ENCODE measurements at places on chromosomes 6 and 20.

- no peak for DNase-seq
Observed at GRCh38 chr6:52545406-52546119, 31.3 kb downstream of the TRAM2 start.

DNA sequence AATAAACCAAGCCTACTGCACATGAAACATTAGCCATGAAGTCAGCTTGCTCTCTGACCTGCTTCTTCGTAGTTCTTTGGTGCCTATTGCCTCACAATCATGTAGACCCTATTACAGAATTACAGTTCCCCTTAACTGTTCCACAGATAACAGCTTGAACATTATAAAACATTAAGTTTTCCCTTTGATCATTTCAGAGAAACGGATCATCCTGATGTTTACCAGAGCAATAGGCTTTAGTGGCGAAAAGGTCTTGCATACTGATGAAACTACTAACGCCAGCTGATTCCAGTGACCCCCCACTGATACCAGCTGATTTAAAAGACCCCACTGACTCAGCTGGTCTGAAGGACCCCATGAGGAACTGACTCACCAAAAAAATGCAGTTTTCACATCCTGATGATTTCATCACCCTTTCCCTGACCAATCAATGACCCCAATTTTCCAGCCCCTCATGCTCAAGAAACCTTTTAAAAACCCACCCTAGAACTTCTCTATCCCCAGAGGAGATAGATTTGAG is 39.4 kb upstream of the MLIP start:
- no peak for DNase-seq

DNA sequence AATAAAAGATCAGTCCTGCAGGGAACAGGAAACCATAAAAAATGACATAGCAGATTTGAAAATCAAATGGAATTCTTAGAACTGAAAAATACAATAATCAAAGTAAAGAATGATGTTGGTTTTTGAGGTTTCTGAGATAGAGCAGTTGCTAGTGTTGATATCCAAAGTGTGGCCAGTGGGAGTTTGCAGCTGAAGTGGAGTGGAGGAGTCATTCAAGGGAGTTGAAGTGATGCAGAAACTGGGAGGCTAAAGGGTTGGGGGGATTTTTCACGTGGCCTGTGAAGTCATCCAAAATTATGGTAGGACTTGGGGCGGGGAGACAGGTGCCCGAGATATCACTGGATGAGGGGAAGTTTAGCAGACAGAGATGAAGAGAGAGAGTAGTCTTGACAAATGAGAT is 123.6 kb downstream of the CDC5L start:
- no peak for DNase-seq

DNA sequence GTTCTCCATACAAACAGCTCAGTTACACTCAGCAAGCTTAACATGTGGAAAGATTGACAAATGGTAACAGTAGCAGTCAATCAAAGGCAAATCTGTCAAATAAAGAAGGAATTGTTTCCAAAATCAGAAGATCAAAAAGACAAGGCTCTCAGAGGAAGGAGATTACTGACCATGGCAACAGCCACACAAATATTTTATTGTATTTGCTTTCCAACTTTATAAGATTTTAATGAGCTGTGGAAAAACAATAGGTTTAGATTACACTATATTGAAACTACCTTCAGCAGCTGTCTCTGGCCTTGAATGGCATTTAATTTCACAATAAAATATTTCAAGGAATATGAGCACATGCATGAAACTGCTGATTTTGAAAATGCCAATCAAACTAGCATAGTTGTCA is 1143.9 kb upstream of the GJE1 start:
- DNase-seq: no peak

DNA sequence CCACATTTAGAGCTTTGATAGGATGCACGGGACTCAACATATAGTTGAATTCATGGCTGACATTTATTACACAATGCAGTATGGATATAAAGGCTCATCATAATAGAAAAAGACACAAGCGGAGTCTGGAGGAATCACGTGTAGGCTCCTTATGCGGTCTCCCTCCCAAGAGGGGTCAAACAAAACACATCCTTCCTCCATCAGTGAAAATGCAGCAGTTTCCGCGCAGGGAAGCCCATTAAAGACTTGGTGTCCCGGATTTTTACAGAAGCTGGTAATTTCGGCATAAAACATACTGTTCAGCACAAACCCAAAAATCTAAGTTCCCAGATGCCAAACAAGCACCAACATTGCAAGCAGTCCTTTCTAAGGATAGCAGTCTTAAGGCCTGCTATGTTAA is 1.1 kb downstream of the USP45 start:
- DNase-seq: no peak

GRCh38 chr6:84521511-84521910 is 242.9 kb downstream of the TBX18 start:
- DNase-seq: no peak

- DNase-seq: peak; percentile 66
Observed at GRCh38 chr20:1330075-1330830, 1.3 kb upstream of the SDCBP2 start.

DNA sequence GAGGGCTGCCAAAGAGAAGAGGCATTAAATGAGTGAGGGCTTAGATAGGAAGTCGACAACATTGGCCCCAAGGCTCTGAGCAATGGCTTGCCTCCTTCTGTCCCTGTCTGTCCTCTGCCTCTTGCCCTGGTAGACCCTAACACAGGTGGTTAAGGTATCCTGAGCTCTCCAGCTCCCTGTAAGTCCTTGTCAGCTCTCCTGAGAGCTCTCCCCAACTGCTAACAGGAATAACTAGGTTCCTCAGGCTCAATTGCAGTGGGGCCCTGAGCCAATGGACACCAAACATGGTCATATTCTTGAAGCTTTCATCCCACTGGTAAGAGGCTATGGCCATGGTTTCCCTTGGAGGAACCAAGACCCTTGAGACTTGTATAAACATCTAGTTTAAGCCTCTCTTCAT is 5.0 kb upstream of the CPNE1 start:
- no peak for DNase-seq

DNA sequence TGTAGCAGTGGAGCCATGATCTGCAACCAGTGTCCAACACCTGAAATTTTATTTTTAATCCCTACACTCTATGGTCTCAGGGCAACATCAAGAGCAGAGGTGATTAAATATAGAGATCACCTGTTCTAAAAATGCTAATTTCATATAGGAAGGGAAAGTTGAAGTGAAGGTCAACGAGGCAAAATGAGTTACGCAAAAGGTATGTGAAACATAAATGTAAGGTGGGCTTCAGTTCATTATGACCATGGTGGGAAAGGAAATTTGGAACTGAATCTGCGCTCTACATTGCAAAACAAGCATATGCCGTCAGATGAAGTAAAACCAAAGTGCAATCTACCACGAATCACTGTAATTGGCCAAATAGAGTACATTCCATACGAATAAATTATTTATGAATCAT is 35.2 kb upstream of the STMND1 start:
- DNase-seq: no peak

DNA sequence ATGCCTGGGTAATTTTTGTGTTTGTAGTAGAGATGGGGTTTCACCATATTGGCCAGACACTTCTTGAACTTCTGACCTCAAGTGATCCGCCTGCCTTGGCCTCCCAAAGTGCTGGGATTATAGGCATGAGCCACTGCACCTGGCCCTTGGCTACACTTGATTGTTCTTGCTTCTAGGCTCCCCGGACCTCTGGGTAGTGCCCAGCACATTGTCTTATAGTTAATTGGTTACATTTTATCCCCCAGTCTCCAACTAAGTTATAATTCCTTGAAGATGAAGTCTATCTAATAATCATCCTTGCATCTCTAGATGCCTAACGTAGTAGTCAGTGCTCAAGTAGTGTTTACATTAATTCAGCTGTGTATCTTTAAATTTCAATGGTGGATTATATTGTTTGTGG is 11.8 kb downstream of the SMPDL3A start:
- DNase-seq: no peak

GRCh38 chr20:41717483-41717882 is 99.3 kb upstream of the CHD6 start:
- no peak for DNase-seq

DNA sequence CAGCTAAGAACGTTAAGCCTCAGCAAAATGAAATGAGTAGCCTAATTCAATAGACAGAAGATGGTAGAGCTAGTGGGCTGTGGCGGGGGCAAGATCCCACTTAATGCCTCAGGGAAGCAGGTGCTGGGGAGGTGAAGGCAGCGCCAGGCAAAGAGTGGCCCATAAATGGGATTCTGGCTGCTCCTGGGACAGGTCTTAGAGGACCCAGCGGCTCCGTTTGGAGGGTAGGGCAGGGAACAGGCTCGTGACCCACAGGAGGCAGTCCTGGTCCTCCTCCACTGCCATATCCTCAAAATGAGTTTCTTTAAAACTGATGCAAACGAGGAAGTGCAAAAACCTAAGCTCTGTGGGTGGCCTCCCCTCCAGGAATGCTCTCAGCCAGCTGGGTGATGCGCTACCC is 32.7 kb downstream of the SAYSD1 start:
- DNase-seq: no peak

DNA sequence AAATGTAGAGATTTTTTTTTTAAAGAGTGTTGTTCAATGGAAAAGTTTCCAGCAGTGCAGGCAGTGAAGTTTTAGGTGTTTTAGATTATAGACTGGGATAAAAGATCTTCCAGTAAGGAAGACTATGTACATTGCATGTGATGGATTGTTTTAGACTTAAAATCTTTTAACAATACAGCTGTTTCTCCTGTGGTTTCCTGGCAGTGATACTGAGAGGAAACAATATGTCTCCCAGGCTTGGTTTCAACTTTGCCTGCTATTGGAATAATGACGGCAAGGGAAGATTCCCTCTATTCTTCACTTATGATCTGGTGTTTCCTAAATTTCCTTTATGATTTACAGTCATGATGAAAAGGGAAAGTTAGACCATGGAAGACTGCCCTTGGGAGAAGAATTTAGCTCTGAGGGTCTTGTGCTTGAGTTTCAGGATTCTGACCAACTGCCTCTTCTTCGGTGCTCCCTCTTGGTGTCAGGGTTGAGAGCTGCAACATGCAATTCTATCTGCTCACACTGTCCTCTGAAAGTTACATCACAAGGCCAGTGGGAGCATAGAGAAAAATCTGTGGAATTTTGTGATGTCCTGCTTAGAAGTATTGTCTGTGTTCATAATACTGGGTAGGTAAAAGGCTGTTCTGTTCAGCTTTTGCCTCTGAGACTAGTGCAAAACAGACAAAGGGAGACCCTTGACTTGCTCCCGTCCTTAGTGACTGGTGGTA is 262.8 kb upstream of the MAN1A1 start:
- no peak for DNase-seq

- peak; percentile 4 for DNase-seq
Observed at GRCh38 chr6:96704713-96705112, 132.6 kb downstream of the GPR63 start.

GRCh38 chr6:37059344-37060194 is 54.1 kb downstream of the FGD2 start:
- DNase-seq: no peak

DNA sequence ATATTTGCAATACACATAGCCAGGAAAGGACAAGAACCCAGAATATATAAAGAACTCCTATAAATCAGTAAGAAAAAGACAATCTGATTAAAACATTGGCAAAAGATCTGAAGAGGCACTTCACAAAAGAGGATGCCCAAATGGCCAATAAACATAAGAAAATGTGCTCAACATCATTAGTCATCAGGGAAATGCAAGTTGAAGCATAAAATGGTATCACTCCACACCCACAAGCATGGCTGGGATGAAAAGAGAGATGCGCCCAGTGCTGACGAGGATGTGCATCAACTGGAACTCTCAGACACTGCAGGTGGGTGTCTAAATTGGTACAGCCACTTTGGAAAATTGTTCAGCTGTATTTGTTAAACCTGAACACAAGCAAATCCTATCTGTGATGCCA is 42.4 kb upstream of the MLN start:
- DNase-seq: no peak

- DNase-seq: no peak
Observed at GRCh38 chr6:15431762-15432483, 186.1 kb downstream of the JARID2 start.

DNA sequence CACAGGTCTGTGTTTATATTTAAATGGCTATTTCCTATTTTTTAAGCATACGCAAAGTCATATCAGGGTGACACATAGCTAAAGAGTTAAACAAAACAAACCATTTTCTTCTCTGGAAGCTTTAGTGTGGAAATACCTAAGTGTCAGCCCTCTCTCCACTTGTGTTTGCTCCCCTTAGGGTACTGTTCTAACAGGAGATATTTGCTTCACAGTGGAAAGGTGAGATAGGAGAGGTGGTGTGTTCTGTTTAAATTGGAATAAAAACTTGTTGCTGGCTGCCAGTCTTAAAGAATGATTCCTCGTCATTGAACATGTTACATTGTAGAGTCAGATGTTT is 18.9 kb downstream of the PHACTR2 start:
- DNase-seq: no peak

DNA sequence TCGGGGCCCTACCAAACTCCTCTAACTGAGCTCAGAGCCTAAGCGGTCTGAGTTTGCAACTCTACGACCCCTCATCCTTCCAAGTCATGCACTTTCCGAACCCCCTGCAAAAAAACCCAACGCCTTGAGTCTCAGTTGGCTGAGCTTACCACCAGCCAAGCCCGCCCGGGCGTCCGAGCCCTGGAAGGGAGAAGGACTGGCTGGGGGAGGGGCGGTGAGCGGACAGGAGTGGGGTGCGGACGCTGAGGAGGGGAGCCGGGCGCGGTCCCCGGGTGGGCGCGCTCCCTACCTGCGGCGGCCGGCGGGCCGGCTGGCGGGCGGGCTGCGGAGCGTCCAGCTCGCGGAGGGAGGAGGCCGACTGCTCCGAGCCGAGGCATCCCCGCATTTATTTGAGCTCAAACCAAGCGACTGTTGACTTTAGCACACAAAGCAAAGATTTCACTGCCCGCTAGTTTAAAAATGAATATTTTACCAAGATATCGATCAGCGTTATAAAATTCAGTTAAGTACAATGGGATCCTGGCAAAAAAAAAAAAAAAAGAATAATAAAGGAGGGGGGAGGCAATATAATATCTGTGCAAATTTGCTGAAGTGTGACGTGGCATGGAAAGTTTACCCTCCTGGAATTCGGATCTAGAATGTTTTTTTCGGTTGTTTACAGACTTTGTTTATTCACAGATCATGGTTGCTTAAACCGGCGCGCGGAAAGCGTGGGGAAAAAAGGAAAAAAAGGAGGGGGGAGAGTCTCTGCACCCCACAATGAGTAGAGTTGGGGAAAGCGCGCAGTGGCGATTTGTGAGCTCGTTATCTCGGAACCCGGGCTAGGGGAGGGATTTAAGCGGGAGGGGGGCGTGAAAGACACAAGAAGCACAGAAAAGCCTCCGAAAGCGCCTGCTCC is 5.9 kb downstream of the FOXA2 start:
- DNase-seq: no peak

GRCh38 chr20:15610787-15611186 is 962.5 kb downstream of the KIF16B start:
- DNase-seq: no peak

- DNase-seq: peak; percentile 35
Observed at GRCh38 chr6:170279977-170280688, 10.7 kb downstream of the DLL1 start.

DNA sequence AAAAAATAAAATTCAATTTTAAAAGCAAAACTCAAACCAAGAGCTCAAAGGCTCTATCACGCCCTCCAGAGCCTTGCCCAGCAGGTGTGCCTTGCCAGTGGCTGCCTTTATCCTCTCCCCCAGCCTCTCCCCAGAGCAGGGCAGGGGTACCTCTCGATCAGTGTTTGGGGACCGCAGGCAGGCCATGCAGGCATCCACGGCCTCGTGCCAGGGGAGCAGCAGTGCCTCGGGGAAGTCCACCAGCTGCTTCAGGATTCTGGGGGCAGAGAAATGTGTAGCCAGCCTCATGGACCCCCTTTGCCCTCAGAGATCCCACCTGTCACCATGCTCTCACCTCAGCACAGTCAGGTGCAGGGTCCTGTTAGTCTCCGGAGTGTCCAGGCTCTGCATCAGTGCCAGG is 5.7 kb downstream of the CUL7 start:
- no peak for DNase-seq

- DNase-seq: no peak
Observed at GRCh38 chr6:11706171-11706570, 72.4 kb downstream of the ADTRP start.
